ENCODE measurements at places on chromosomes 11 and 22.
A peak's percentile ranks its signal among the peaks of the same experiment; 100 is the strongest.

GRCh38 chr11:8015753-8016239 lies 28.7 kb downstream of the EIF3F start:
- DNase-seq = no peak

DNA sequence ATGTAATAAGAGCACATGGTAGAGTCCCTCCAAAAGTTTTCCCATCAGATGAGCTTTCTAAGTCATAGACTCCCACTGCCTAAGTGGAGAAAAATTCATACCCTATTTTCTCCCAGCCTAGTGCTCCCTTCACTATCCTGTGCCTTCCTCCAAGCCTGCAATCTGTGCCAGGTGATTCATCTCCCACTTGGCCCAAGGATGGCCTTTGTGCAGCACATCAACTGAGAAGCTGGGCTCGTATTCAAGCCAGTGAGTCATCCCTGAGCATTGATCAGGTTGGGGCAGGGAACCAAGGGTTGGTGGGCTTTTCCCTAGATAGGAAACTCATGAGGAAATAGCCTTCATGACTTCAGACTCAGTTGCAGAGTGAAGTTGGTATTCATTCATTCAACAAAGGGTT lies 64.6 kb downstream of the PANX1 start:
- no peak for DNase-seq

DNA sequence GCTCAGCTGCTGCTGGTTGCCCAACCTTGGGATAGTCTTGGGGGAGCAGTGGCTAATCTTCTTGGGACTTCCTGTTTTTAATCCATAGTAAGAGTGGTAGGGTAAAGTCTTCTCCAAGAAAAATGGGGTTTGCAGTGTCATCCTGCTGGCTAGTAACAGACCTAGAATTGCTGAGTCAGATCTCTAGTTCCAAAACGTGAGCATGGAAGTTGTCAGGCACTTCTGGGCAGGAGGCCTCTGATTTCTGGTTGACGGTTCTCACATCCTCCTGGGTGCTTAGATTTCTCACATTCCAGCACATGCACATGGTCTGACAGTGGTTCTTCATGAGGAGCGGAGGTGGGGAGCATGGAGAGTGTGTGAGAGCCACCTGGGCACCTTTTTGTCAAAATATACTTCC lies 410.0 kb downstream of the OPCML start:
- no peak for DNase-seq

GRCh38 chr11:2898366-2899079 lies 12.9 kb upstream of the CDKN1C start:
- no peak for DNase-seq

DNA sequence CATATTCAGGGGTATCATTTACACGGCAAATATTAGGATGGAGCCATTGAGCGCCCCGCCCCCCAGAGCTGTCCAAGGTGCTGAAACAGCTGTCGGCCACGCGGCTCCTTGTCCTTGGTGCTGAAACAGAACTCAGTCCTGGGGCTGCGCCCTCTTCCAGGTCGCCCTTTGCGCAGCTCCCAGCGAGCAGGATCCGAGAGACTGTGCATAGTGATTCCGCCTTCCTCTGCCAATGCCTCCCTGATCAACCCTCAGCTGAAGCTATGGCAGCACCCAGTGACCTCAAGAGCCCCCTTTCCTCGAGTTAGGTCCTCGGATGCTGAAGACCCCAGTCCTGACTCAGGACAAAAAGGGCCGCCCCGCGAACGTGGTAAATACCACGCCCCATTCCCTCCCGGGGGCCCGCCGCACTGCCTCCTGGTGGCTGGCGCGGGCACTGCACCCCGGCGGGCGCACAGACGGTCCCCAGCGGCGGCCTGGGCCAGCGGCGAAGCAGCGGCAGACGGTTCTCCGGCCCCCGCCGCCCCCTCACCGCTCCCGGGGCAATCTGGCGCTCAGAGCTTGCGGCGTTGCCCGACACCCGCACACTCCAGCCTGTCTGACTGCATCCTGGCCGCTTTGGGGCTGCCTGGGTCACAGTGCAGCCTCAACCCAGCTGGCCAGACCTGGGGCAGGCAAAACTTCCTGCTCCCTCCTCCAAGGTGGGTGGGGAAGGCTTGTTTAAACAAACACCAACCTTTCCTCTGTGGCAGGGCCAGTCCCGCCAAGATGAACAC lies 13.4 kb downstream of the SYT7 start:
- DNase-seq = peak; percentile 85

GRCh38 chr11:104028476-104029263 lies 7.8 kb upstream of the DDI1 start:
- no peak for DNase-seq
